Esophagus muscularis mucosa (tissue), 4 donors: ENCODE measurements at places on chromosomes 2 and 18. TPM values are rescaled to one million over a fixed set of nuclear protein-coding genes. Genes with fewer than 3 reads are reported as not detected.
A peak's percentile ranks its signal among the peaks of the same experiment; 100 is the strongest.

The CYP27A1 gene
- 24.8 TPM for total RNA-seq

DNA sequence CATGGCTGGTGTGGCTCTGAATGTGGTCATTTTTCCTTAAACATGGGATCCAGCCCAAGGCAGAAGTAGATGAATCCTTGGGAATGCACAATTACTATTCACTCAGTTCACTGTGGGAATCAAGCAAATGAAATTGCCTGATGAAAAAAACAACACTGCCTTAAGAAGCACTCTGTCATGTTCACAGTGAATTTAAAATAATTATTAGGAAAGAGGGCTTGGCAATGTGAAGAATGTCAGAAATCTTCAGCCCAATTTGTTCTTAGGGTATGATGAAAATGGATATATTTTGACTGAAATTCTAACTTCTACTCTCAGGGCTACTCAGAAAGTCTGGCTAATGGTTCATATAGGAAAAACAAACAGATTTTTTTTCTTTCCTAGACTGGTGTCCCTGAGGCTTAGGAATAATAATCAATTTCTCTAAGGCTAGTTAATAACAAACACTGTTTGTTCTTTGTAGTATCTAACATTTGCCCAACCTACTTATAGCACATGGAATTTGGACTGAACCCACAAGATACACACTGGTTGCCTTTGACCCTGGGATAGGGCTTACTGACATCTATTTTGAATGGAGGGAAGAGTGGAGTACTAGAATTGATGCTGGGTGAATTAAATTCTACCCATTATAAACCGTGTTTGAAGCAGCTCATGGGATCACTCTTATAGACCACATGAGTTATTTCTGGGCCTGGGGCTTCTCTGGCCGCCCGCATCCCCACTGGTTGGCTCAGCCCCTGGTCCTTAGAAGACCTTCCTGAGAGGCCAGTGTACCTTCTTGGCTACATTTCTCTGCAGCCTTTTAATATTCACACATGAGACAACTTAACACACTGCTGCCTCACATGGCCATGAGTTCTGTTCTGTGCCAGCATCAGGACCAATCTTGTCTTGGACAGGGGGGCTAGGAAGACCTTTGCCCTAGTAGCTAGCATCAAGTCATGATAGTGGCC, 8.3 kb upstream of the MRPL33 start:
- DNase-seq: peak; percentile 10

DNA sequence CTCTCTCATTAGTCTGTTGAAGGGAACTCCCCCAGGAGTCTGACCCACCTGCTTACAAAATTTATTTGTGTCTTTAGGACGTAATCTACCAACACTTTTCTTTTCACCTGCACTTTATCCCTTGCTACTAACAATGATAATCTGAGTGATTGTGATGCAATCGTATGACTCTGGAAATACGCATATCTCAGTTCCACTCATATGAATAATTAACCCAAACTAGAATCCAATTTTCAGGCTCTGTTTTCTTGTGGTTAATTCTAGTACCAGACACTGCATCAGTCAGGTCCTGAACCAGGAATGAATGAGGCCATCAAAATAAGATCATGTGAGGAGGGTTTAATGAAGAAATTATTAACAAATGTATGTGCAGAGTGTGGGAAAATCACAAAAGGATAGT, 158.4 kb upstream of the SRD5A2 start:
- no peak for DNase-seq

GRCh38 chr2:195468771-195469170, 188.3 kb upstream of the SLC39A10 start:
- no peak for DNase-seq

GRCh38 chr2:101052147-101052546, 50.1 kb downstream of the RPL31 start:
- no peak for DNase-seq

- peak; percentile 94 for DNase-seq
These were observed 36.8 kb downstream of the MOGAT1 start for GRCh38 chr2:222708274-222708710.

DNA sequence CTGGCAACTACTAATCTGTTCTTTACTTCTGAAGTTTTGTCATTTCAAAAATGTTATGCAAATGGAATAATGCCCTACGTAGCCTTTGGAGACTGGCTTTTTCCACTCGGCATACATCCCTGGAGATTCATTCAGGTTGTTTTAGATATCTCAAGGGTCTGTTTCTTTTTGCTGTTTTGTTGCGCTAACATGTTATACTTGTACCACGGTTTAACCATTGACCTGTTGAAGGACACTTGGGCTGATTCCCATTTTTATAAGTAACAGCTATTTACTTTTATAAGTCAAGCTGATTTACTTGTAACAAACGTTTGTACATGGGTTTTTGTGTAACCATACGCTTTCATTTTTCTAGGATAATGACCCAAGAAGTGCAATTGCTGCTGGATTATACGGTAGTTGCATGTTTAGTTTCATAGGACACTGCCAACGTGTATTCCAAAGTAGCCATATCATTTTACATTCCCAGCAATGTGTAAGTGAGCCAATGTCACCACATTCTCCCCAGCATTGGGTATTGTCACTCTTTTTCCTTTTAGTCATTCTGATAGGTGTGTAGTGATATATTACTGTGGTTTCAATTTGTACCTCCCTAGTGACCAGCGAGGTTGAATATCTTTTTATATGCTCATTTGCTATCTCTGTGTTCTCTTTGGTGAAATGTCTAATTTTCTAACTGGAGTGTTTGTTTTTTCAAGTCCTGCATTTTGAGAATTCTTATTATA, 36.5 kb upstream of the STAT4 start:
- DNase-seq: no peak

- peak; percentile 64 for DNase-seq
These were observed 19.9 kb downstream of the KCTD18 start for GRCh38 chr2:200490001-200490400.

DNA sequence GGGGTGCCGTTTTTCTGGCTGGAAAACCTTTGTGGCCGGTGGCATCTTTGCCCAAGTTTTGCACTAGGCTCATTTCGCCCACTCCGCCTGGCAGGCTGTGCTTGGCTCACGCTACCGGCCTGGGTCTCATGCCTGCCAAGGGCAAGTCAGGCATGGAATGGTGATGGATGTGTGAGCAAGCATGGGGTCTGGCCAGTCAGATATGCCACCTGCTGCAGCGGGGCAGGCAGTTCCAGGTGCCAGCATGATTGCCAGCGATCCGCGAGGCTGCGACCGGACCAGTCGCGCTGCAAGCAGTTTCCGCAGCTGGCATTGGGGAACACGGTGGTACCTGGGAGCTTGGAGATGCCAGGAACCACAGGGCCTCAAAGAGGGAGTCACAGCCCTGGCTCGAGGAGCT, 40.6 kb downstream of the TAF1B start:
- no peak for DNase-seq

DNA sequence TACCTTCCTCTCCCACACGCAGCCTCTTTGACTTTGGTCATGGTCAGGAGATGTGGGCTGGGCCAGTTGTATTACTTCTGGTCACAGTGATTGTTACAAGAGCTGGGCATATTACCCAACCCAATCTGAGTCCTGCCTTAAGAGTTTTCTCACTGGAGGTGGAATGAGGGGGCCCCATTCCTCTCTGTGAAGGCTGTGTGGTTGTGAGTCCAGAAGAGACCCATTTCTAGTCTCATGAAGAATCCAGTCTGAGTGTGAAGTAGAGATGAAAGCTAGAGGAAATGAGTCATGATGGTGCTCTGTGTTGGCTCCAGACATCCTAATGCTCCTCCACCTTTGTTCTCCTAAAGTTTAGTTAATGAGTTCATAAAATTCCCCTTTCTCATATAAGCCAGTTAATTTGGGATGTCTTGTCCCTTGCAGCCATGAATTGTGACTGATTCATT, 50.8 kb upstream of the RASGRP3 start:
- DNase-seq: no peak

The GAD1 gene
- total RNA-seq: not detected

DNA sequence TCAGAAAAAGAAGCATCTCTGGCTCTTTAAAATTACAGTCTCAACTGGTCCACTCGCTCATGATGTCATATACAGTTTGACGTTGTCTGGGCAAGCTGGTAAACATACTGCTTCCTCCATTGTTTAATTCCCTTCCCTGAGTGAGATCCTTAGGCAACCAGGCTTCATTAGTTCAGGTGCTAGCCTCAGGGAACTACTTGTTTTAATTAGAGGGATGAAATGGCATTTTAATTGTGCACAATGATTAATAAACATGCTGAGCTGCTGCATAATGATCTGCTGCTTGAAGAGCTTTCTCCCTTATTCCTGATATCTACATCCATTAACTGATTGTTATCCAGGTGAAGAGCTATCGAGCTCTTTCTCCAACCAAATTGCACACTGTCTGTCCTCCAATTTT, 195.6 kb upstream of the ETAA1 start:
- no peak for DNase-seq

GRCh38 chr18:74506448-74507084, 10.4 kb downstream of the CNDP2 start:
- DNase-seq: no peak

- DNase-seq: no peak
These were observed 268.0 kb downstream of the DYSF start for GRCh38 chr2:71721362-71721665.

DNA sequence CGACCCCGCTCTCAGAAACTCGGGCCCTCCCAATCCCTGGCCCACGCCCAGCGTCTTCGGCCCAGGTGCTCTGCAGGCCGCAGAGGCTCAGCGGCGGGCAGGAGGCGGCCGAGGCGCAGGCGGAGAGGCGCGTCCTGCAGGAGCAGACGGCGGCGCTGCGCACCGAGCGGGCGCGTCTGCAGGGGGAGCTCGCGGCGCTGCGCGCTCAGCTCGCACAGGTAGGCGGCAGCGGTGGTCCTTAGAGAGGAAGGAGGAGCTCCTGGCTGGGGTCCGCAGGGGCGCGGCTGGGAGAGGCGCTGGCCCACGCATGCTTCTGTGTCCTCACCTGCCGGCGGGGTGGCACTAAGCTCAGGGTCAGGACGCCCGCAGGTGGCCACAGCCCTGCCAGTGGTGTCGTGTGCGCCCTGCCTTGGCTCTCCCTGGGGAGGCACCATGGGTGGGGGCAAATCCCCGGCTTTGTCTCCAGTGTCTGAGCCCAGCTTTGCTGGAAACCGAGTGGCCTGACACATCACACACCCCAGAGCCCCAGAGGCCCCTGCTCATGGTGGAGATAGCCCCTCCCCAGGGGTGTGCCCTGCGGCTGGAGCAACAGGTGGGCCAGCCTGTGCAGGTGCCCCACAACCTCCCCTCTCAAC, 14.9 kb upstream of the SNED1 start:
- DNase-seq: no peak

- DNase-seq: no peak
These were observed 34.1 kb upstream of the NXPH2 start for GRCh38 chr2:138814123-138814898.

The DUSP2 gene
- total RNA-seq: 1.1 TPM

The SLC16A14 gene
- total RNA-seq: 2.0 TPM

DNA sequence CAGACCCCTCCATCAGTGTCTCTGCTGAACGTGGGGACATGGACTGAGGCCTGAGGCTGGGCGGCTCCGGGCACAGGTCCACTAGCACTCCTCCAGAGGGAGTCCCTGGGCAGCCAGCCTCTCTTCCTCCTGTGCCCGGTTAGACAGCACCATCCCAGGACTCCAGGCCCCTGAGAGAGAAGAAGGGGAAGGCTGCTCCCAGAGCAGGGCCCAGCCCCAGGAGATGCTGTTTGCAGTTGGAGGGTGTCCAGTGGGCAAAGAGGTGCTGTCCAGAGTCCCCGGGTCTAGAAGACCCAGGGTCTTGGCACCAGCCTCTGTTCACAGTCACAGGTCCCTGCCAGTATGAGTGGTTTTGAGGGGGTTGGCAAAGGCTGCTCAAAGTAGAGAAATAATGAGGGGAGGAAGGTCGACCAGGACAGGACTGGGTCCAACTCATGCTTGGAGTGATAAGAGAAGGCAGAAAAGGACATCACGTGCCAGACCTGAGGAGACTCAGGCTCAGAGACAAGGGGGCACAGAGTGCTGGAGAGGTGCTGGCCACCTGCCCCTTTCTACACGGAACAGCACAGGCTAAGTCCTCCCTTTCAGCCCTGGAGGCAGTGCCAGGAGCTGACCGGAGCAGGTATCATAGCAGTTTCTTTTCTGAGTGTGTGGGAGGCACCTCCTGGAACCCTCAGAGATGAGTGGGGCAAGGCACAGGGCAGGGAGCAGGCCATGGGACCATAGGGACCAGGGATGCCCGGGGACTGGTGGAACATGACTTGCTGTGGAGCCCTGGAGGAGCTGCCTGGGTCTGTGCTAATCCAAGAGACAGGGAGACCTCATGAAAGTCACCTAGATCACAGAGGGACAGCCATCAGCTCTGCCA, 21.1 kb downstream of the CRACDL start:
- no peak for DNase-seq

- DNase-seq: no peak
These were observed 225.7 kb downstream of the ACKR3 start for GRCh38 chr2:236795169-236795860.

GRCh38 chr2:60317034-60317386, 236.4 kb downstream of the BCL11A start:
- DNase-seq: no peak

DNA sequence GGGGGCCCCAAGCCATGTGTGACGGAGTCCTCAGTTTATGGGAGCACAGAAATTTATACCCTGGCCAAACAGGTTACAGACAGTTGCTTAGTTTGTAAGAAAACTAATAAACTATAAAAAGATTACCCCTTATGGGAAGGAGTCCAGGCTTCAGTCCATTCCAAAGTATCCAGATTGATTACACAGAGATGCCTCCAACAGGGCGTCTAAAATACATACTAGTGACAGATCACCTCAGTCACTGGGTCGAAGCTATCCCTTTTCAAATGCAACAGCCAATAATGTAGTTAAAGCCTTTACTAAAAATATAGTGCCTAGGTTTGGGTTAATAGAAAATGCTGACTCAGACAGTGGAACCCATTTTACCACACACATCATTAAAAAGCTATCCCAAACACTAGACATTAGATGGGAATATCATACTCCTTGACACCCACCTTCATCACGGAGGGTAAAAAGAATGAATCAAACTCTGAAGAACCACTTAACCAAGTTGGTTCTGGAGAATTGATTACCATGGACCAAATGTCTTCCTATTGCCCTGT, 10.7 kb downstream of the PRPF40A start:
- DNase-seq: no peak

The GKN2 gene
- total RNA-seq: not detected

The ERMN gene
- total RNA-seq: not detected

- no peak for DNase-seq
These were observed 11.6 kb downstream of the RAMP1 start for GRCh38 chr2:237870754-237871651.

The NEU2 gene
- total RNA-seq: not detected

DNA sequence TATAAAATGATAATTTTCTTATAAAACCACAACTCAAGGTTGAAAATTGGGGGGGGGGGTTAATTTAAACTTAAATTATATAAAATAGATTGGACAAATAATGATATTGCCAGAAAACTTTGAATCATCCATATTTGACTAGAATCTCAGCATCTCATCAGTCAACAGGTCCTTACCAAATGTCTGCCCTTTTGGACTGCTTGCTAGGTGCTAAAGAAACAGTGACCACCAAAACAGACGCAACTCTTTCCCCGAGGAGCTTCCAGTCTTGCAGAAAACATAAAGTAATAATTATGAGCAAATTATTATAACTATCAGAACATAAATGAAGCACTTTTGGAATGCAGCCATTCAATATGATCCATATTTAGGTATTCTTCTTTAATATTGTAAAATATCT, 8.6 kb upstream of the COL3A1 start:
- DNase-seq: no peak
